NCI-H524 (cell line): ENCODE measurements at places on chromosomes 5 and 9.

DNA sequence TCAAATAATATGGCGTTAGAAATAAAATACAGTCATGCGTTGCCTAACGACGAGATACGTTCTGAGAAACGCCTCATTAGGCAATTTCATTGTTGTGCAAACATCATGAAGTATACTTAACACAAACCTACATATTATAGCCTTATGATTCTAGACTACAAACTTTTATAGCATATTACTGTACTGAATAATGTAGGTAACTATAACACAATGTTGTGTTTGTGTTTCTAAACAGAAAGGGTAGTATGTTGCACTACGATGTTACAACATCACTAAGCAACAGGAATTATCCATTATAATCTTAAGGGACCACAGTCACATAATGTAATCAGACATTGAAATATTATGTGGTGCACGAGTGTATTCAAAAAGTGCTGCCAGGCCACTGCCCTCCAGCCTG is 3.0 kb upstream of the SMC2 start:
- DNase-seq = no peak

DNA sequence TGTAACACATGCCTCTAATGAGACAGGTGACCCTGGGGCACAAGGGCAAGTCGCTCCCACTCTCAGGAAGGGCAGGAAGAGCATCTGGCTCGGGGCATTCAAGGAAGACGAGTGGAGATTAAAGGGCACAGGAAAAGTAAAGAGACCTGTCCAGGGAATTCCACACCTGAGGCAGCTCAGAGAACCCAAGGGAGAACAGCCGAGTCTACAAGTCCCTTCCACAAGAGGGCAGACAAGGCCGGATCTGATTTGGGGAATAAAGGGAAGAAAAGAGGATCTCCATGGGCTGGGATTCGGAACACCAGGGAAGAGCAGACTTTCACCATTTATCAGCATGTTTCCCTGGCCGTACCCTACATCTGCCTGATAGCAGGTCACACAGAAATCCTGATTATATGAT is 28.1 kb downstream of the GPX3 start:
- no peak for DNase-seq

DNA sequence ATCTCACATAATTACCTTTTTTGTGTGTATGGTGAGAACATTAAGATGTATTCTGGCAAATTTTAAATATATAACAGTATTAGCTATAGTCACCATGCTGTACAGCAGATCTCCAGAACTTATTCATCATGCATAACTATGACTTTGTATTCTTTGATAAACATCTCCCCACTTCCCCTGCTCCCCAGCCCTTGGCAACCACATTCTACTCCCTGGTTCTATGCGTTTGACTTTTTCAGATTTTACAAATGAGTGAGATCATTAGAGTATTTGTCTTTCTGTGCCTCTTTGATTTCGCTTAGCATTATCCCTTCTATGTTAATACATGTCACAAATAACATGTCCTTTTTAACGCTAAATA is 49.4 kb downstream of the SMC2 start:
- DNase-seq = no peak

- no peak for DNase-seq
Observed at GRCh38 chr5:147310059-147310704, 75.4 kb downstream of the STK32A start.

DNA sequence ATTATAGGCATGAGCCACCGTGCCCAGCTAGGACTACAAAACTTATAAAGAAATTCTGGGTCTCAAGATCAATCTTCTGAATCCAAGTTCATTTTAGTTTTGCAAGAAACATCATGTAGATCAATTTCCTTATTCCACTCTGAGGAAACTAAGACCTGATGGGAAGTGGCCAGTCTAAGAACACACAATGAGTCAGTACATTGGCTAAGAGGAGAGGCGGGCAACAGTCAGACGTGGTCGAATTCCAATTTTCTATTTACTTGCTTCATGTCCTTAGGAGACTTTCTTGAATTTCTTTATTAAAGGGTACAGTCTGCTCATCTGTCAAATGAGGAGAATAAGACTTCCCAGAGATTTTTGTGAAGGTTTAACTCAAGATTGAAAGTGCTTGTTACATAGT is 432.1 kb upstream of the BRINP1 start:
- no peak for DNase-seq

GRCh38 chr5:43236653-43237355 is 44.8 kb downstream of the NIM1K start:
- no peak for DNase-seq
